Brain microvascular endothelial cell (primary cell): ENCODE measurements at places on chromosomes 12 and 14.

DNA sequence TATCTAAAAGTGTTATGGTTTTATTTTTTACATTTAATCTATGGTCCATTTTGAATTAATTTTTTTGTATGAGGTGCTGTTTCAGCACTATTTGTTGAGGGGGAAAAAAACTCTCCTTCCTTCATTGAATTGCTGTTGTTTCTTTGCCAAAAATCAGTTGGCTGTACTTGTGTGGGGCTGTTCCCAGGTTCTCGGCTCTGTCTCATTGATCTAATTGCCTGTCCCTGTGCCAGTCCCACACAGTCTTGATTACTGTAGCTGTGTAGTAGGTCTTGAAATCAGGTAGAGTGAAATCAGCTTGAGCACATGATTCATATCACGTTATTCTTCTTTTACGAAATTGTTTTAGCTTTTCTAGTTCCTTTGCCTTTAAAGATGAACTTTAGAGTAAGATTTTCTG, 109.7 kb downstream of the ADGRD1 start:
- no peak for DNase-seq

GRCh38 chr14:35750202-35750904, 58.7 kb downstream of the RALGAPA1 start:
- DNase-seq = no peak

- DNase-seq = no peak
Observed at GRCh38 chr14:86723254-86723624, 1193.3 kb downstream of the FLRT2 start.

DNA sequence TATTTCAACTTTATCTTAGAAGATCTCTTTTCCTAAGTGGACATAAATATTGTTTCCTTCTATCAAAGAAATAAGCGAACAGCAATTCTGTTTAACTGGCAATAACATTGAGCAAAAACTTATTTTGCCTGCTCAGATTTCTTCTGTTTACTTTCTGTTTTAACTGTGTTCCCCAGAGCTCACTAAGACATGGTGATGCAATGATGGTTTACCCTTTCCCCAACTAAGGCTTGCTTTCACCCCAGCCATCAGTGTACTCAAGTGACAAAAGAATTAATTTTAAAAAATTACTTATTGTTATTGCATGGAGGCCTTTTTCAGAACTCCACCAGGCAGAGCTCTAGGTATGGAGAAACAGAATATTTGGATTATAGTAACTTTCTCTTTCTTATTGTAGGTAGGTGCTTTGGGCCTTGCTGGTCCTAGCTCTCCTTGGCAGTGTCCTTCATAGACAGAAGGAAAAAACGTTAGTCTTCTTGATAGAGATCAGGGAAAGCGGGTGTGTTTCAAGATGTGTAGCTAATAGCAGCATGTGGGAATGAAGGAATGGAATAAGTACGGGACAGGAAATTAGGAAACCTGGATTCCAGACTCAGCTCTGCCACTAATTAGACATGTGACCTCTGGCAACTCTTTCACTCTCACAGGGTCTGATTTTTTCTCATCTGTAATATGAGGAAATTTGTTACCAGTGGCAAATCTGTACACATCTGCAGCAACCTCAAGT, 14.6 kb upstream of the DDHD1 start:
- DNase-seq = no peak

GRCh38 chr12:76113800-76114757, 29.6 kb upstream of the NAP1L1 start:
- DNase-seq = no peak

DNA sequence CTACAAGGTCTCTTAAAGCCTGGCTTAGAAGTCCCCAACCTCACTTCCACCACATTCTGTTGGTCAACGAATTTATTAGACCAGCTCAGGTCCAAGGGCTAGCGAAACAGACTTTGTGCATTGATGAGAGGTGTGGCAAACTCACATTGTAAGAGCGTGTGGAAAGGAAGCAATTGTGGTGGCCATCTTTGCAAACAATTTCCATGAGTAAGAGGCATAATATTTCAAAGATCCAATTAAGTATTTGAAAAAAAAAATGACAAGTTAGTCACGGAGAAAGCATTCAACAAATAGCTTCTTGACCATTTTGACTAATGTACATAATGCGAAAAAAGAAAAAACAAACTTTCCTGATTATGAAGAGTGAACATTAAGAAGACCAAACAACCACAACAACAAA, 7.4 kb downstream of the NR1H4 start:
- no peak for DNase-seq

DNA sequence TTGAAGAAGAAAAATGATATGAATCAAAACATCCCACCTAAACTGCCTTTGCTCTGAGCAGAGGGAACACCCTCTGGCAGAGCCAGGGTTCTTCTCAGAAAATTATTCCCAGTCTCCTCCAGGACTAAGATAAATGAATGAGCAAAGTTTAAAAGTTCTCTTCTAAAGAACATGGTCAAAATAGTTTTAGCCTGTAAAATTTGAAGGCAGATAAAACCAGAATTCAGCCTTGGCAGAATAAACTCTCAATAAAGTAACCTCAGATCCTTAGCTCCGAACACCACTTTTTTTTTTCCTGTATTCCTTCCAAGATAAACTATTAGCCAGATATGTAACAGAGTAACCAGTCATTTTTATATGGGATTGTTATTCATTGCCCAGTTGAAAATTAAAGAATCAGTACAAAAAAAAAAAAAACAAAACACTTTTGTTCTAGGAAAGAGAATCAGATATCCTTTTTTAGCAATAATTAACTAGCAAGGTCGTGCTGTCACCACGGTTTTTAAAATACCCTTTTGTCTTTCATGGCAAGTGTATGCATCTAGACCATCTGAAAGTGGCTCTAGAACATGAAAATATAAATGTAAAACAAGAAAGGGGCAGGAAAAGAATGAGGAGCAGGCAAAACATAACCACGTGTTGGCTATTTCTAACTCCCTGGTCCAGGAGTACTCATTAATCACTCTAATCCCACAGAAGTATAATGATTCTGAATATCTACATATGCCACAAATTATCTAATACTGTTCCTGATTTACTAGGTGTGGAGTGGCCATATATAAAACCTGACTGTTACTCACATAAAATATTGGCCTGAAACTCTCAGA, 60.8 kb downstream of the CAPZA3 start:
- DNase-seq = no peak

- DNase-seq = no peak
Observed at GRCh38 chr14:69612014-69612782, 802 bp downstream of the SUSD6 start.

DNA sequence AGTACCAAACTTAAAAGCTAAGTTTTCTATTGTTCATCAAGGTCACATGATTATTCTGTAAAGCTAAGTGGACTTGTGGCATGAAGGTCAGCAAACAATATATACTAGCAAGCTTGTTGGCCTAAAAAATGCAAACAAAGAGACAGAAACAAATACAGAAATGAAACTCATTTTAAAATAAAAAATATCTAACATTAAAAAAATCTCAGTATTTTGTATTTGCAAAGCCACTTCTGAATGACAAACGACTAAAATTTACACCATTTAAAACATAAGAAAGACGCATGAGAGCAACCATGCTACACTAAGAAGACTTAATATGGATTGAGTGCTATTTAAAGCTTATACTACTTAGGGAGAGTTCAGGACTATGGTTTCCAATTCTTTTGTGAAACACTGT, 72.8 kb upstream of the BBS10 start:
- DNase-seq = no peak

- DNase-seq = peak; percentile 81
Observed at GRCh38 chr12:12803186-12803585, 10.0 kb upstream of the DDX47 start.

DNA sequence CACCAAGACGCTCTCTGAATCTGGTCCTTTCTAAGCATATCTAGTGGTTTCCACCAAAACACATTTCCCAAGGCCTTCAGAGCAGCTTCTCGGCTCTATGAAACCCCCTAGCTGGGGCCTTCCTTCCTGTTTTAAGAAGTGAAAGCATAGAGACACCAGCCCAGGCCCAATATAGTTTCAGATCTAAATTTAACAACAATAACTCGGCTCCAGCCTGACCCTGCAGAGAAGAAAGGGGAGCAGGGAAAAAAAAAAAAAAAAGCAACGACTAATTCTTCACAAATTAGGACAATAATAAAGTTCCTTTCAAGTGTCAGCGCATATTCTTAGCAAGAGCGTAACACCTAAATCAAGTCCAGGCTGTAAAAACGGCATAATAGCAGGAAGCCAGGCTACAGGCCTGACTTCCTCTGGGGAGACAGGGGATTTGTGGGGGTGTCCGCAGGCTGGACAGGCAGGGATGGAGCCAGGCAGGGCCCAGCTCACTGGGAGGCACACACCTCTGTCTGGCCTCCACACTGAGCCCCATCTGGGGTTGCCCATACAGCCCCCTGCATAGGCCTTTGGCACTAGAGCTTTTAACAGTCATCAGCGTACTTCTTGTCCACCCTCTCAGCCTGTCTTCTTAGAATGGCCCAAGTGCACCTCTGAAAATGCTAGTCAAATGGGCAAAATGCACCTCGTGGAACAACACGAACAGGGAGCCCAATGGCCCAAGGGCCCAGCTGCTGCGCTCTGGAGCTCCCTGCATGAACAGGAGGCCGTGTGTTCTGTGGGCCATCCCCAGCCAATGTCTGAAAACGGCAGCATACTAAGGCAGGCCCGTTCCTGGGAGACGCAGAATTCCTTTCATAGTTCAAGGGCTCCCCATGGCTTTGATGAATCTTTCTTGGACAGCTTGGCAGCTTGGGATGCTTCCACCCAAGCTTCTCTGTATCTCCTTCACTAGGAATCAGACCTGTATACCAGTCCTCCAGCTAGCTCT, 772.9 kb downstream of the MED13L start:
- no peak for DNase-seq

- DNase-seq = peak; percentile 88
Observed at GRCh38 chr14:90140956-90141316, 79.1 kb downstream of the KCNK13 start.

DNA sequence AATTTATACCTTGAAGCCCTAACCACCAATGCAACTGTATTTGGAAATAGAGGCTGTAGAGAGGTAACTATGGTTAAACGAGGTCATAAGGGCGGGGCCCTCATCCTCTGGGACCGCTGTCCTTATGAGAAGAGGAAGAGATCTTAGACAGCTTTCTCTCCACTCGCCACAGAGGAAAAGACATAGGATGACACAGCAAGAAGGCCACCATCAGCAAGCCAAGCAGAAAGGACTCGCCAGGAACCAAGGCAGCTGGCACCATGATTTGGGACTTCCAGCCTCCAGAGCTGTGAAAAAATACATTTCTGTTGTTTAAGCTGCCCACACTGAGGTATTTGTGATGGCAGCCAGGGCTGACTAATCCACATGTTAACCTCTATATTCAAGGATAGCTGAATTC, 30.4 kb upstream of the BCAT1 start:
- no peak for DNase-seq

- DNase-seq = no peak
Observed at GRCh38 chr14:92462568-92462967, 51.0 kb upstream of the RIN3 start.

GRCh38 chr12:63913929-63914328, 69.4 kb downstream of the SRGAP1 start:
- no peak for DNase-seq

DNA sequence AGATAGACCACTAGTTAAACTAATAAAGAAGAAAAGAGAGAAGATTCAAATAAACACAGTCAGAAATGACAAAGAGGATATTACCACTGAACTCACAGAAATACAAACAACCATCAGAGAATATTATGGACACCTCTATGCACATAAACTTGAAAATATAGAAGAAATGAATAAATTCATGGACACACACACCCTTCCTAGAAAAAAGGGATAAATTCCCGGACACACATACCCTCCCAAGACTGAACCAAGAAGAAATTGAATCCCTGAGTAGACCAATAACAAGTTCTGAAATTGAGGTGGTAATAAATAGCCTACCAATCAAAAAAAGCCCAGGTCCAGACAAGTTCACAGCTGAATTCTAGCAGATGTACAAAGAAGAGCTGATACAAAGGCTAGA, 187.9 kb downstream of the SEC23A start:
- DNase-seq = no peak

DNA sequence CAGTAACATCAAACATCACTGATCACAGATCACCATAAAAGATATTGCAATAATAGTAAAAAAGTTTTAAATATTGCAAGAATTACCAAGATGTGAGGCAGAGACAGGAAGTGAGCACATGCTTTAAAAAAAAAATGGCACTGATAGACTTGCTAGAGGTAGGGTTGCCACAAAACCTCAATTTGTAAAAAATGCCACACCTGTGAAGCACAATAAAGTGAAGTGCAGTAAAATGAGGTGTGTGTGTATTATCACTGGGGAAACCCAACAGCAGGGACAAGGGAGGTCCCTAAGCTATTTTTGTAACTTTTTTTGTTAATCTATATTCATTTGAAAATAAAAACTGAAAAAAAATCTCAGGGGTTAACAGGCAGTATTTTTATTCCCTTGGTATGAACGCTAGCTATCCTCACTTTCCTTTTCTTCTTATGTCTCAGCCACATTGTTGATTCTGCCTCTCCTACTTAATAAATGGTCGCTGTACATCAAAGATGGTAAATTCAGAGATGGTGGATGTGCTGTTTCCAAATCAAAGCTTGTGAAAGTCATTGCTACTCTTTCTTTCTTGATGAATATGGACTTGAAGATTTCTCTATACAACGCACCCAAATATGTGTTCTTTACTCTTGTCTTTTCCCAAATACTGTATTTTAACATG, 14.0 kb upstream of the KLRD1 start:
- no peak for DNase-seq

GRCh38 chr14:89588840-89589296, 171.8 kb upstream of the FOXN3 start:
- DNase-seq = no peak

- no peak for DNase-seq
Observed at GRCh38 chr14:68244262-68244980, 424.8 kb downstream of the RAD51B start.

DNA sequence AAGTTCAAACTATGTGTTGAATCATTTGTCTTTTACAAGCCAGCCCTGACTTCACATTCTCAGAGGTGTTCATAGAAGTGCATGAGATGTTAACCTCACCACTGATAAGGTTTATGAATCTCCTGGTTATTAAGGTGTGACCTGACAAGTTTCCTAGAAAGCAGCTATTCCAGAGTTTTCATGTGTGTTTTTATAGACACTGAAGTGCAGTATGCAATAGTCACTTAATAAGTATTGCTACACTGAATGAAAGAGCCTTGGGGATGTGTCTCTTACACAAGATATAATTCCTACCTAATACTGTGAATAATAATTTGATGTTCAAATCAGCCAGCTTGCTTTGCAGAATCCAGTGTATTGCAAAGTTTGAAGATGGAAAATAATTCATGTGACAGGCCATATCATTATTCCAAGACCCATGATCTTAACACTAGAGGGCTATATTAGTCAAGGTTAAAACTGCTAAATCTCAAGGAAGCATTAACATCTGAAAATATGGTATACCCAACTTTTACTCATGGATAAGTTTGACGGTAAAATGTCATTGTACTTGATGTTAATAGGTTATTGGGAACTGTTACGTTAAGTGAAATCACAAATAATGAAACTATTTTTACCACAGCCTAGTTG, 13.0 kb downstream of the SLC25A3 start:
- no peak for DNase-seq

- DNase-seq = peak; percentile 6
Observed at GRCh38 chr12:66156654-66157053, 13.1 kb downstream of the TMBIM4 start.
